Activated CD4-positive, CD25-positive, alpha-beta regulatory T cell treated with anti-CD3 and anti-CD28 coated beads, Interleukin-2, amount 50 U/mL, for 24 hours (primary cell): ENCODE measurements at places on chromosomes 1 and 21.

- no peak for ATAC-seq
These were observed 457.0 kb upstream of the PROX1 start for GRCh38 chr1:213530611-213531320.

GRCh38 chr1:178031856-178032320 lies 62.0 kb upstream of the RASAL2 start:
- peak; percentile 32 for ATAC-seq

DNA sequence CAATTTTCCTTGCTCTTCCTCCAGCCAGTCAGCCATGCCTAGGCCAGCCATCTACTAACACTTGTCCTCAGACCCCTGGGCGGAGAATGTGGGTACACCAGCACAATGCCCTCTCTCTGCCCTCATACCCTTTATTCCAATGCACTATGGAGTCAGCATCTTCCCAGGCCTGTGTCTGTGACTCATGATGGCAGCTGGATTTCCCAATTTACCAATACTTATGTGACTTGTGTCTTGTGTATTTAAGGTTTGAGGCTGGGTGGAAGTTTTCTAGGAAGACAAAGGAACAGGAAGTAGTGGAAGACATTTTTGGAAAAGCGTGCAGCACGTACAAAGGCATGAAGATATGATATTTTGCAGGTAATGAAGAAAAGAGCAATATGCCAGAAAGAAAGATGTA lies 114.3 kb downstream of the NMNAT2 start:
- ATAC-seq: no peak

GRCh38 chr1:216903382-216903740 lies 180.1 kb upstream of the ESRRG start:
- no peak for ATAC-seq

- no peak for ATAC-seq
These were observed 6.2 kb downstream of the C1orf198 start for GRCh38 chr1:230861970-230862595.

GRCh38 chr1:26533951-26534509 lies 4.5 kb downstream of the RPS6KA1 start:
- no peak for ATAC-seq

DNA sequence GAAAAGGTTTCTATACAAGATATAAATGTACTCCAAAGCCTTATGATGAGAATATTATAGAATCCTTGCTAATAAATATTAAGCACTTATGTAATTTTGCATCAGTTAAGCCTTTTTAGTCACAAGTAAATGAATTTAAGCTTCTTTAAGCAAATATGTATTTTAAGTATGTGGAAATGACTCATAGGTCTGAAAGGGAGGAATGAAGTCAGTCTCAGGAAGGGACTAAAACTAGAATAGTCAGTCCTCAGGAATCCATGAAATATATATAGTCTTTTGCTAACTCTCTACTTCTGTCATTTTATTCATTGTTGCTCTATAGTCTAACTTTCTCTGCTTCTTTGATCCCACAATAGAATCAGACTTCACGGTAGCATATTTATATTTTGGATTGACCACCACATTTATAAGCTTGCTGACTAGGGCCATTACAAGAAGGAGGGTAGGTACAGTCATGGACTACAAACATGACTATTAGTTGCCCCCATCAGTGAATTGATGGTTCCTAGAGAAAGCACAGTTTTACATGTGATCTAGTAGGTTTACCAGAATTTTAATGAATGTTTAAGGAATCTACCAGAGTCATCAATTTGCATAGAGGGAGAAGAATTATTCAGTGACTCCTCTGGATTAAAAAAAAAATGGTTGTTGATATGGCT lies 20.2 kb upstream of the RABGGTB start:
- no peak for ATAC-seq

- ATAC-seq: no peak
These were observed 6.4 kb upstream of the LGR6 start for GRCh38 chr1:202187041-202187671.

DNA sequence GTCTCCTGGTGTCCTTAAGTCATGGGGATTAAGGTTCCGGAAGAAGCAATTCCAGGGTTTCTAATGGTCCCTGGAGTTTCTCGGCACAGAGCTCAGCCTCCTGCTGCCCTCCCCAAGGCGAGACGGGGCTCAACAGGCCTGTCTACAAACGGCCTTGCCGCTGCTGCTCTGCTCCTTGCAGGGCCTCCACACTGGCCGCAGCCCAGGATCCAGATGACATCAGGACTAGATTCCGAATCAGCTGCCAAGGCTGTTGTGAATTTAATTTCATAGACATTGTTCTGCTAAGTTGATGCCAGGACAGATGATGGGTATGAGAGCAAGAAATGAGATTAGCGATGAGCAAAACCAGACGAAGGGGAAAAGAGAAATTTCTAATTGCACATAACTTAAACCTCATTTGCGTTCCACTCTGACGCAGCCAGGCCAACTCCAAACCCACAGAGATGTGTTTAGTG lies 103.6 kb upstream of the BACE2 start:
- no peak for ATAC-seq

DNA sequence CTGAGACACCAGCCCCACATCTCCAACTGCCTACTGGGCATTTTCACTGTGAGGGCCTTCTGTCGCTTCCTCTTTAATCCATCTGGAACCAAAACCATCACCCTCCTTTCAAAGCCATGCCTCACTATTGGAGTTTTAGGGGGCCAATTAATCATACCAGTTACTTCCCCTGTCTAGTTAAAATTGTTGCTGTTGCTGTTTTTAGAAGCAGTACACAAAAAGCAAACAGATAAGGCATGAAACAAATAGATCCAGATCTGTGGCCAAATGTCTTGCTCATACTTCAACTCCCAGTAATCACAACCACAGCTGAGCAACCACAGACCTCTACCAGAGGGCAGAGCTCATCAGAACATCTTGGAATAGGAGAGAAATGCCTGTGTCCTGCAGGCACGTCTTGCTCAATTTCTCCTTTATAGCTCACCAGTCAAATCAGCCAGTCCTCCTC lies 133.8 kb upstream of the C1orf105 start:
- no peak for ATAC-seq

- ATAC-seq: no peak
These were observed 370.2 kb downstream of the DUSP10 start for GRCh38 chr1:221371705-221372104.

- ATAC-seq: no peak
These were observed 163.4 kb downstream of the ADGRL4 start for GRCh38 chr1:78843111-78843510.

DNA sequence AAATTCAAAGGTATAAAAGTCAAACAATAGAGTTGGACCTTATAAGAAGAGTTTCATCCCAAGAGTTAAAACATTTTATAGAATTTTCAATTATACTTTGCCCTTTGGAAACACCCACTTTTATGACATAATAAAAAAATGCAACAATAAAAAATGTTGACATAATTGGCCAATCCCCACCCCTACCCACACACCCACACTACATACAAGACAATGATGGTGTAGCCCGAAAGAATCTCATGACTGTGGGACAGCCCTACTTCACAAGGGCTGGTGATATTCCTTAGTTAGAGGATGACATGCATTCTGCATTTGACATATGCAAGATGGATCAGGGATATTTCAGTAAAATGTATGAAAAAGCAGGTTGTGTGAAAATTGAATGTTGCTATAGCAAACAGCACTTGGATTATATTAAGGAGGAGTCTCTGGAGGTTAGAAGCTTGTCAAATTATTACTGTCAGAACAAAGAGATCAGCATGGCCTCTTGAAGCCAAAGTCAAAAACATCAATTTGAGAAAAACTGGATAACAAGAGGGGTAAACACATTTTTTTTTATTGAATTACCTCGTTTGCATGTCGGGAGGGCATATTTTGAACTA lies 133.0 kb upstream of the SAMSN1 start:
- ATAC-seq: no peak

GRCh38 chr21:25298512-25299491 lies 308.5 kb downstream of the MRPL39 start:
- peak; percentile 46 for ATAC-seq

DNA sequence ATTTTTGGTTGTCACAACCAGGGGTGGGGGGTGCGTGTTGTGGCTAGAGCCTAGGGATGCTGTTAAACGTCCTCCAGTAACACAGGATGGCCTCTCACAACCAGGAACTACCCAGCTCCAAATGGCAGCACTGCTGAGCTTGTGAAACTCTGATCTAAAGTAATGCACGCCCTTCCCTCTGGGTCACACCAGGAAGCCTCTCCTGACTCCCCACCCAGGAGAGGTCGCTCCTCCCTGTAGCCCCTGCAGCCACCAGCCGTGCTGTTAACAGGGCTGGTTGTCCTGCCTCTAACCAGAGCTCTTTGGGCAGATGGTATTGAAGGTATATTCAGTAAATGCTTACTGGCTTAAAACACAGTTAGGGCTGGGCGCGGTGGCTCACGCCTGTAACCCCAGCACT lies 73.2 kb downstream of the NKAIN1 start:
- no peak for ATAC-seq

DNA sequence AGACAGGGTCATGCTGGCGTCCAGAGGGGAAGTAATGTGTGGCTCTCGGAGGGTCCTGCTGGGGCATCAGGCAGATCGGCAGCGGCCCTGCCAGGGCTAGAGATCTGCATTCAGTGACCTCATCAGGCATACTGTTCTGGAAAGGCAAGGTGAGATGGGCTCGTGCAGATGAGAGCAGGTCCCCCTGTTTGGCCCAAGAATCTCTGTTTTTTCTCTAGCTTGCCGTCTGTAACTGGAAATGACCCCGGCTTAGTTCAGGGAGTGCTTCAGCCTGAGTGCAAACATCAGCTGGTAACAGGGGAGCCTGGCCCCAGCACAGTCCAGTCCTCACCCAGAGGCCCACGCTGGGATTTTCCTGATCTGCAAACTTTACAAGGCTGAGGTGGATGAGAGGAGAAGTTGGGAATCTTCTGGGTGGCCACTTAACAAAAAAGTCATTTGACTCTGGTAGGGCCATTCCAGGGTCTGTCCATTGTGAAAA lies 2.1 kb downstream of the FAM163A start:
- ATAC-seq: no peak

- peak; percentile 55 for ATAC-seq
These were observed at the start of gene TRPM2 for GRCh38 chr21:44353191-44353970. Gene TRPM2, plus strand, starts transcription at chr21:44353621. Its CDS starts 80 bp downstream, at chr21:44353701.

- no peak for ATAC-seq
These were observed 782 bp downstream of the CSDE1 start for GRCh38 chr1:114756949-114757454.

DNA sequence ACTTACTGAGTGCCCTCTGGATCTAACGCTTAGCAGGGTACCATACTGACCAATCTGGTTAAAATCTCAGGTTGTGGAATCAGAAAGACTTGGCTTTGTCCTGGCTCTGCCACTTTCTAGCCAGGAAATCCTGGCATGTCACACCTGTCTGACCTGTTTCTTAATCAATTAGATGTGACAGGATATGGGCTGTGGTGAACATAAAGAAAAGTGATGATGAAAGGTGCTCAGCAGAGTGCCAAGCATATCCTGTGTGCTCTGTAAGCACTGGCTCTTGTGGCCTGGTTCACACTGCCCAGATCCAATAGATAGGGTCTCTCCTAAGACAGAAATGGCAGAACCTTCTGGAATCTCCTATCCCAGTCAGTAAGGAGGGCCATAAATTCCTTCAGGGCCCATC lies 53.9 kb downstream of the PHC2 start:
- no peak for ATAC-seq

GRCh38 chr21:35225573-35225972 lies 176.5 kb upstream of the RUNX1 start:
- no peak for ATAC-seq

DNA sequence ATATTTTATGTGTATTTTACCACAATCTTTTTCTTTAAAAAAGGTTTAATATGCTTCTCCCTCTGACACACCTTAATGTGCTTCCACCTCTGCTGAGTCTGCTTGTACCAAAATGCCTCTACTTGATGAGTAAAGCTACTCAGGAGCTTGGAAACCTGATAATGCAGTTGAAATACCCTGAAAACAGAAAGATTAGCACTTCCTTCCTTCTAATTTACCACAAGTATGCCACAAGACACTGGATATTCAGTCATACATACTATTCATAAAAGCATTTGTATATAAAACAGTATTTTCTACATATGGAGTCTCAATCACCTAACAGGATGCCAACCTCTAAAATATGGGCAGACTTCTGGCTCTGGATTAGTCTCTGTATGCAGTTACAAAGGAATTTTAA lies 55.0 kb downstream of the SLC35D1 start:
- no peak for ATAC-seq

GRCh38 chr1:174204697-174205308 lies 45.5 kb downstream of the RABGAP1L start:
- ATAC-seq: peak; percentile 73

DNA sequence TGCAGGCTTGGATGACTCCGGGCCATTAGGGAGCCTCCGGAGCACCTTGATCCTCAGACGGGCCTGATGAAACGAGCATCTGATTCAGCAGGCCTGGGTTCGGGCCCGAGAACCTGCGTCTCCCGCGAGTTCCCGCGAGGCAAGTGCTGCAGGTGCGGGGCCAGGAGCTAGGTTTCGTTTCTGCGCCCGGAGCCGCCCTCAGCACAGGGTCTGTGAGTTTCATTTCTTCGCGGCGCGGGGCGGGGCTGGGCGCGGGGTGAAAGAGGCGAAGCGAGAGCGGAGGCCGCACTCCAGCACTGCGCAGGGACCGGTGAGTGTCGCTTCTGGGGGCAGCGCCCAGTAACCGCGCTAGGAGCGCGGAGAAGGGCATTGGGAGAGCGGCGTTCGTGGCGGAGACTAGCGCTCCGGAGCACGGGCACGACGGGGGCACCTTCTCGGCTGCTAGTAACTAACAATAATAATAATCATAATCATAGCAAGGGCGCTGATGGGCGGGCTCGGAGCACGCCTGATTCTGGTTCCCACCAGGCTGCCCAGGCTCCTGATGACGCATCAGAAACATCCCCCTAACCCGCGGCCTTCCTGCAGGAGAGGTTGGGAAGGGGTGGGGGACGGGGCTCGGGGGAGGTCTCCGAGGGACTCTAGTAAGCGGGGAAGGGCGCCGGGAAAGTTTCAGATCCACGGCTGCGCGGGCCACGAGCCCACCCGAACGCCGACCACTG lies at the start of gene MX1:
TSS of gene MX1 (plus strand) at position 286 of the 722 bp plus-strand sequence. CDS start 5,832 bp downstream, outside the sequence.
- ATAC-seq: peak; percentile 98

DNA sequence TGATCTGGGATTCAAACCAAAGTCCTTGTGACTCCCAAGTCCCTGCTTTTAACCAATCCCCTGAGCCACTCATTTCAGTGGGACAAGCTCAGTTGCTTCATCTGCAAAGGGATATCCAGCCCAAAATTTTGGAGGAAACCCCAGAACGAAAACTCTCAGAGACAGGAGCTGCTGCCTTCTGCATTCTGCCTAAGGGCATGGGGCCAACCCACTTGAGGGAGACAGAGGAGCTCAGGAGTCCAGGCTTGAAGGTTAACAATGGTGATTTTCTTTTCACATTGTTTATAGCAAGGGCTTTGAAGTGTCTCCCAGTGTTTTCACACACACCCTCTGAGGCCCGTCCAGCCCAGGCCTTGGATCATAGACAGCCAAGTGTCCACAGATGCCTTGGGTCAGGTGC lies 148.1 kb upstream of the CTTNBP2NL start:
- no peak for ATAC-seq

DNA sequence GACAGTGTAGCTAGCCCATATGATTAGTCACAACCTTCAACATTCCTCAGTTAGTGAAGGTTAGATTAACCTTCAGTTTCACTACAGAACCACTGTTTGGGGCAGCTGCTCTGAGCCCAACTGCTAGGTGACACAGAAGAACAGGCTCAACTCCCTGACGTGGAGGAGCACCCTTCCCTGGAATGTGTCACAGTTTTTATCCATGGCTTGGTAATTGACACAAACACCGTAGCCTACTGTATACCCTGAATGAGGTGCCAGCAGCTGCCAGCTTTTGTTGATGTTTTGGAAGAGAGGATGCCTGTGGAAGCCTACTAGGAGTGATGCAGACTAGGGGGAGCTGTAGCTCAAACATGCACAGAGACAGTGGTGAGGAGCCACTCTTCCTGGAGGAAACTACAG lies 56.6 kb upstream of the CR2 start:
- ATAC-seq: no peak
